ENCODE measurements at places on chromosomes 5 and 9.

- no peak for DNase-seq
These were observed 76.6 kb upstream of the PAM start for GRCh38 chr5:102678267-102679058.

DNA sequence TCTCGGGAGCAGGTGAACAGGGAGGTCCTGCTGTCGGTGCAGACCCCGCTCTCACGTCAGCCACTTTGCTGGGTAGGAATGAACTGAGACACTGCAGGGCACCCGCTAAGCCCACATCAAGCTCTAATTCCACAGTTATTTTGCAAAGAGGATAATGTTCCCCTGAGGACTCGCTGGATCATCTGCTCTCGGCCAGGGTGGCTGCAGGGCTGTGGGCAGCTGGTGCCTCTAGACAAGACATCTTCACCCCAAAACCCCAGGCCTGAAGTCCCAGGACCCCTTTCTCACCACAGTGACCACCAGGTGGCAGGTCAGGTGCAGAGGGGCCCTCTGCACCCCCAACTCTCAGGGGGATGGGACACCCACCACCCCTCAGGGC, 135.1 kb upstream of the PPP1R26 start:
- no peak for DNase-seq

DNA sequence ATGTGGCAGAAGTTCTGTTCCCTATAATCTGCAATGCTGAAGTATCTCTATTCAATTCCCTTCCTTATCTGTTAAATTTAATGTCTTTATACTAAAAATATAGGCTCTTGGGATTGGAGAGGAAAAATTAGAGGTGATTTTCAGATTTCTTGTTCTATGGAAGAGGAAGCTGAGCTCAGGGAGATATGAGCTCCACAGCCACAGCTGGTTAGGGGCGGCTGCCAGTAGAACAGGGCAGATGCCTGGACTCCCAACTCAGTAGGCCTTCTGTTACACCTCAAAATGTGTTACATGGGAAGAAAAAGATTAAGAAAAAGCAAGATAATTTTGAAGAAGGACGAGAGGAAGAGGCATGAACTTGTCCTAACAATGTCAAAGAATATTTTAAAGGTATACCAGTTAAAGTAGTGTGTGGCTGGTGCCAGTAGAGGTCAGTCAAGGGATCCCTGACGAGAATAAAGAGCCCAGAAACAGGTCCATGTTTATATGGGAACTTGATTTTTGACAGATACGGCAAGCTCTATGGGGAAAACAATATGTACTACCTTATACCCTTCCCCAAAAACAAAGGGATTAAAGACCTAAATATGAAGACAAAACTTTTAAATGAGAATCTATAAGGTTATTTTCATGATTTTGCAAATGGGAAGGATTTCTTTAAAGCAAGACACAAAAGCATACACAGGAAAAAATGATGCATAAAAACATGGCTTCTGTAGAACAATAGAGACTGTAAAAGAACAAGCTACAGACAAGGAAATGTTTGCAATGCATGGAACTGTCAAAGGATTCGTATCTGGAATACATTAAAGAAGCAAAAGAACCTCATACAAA, 28.7 kb downstream of the DNAJC21 start:
- DNase-seq: no peak

GRCh38 chr9:69168709-69169217, 5.3 kb upstream of the TJP2 start:
- no peak for DNase-seq

DNA sequence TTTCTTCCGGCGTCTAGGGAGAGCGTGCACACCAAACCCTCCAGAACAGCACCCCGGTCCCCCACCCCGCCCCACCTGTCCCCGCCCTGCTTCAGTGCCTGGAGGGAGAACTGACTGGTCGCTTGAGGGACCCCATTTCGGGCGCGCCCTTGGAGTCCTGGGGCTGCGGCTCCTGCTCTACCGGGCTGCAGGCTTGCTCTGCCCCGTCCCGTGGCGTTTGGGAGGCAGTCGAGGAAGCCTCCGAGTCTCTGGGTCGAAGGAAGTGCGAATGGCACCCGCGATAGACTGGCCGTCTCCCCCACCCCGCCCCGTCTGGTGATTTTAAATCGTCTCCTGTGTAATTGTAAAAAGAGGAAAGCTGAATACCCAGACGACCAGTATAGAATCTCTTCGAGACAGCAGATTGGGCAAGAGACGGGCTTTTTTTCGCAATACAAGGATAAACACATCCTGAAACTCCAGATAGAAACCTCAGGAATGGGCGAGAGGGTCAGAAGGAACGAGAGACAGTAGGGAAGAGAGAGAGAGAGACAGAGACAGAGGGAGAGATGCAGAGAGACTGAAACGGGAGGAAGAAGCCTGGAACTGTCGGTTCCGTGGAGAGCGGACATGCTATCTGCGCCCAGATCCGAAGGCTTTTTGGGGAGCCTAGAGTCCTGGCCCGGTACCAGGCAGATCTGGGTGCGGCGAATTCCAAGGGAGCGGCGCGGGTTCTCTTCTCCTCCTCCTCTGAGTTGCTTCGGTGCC, 9.9 kb downstream of the PRDM6 start:
- DNase-seq: no peak

GRCh38 chr9:112111461-112111860, 63.6 kb downstream of the SUSD1 start:
- DNase-seq: no peak

DNA sequence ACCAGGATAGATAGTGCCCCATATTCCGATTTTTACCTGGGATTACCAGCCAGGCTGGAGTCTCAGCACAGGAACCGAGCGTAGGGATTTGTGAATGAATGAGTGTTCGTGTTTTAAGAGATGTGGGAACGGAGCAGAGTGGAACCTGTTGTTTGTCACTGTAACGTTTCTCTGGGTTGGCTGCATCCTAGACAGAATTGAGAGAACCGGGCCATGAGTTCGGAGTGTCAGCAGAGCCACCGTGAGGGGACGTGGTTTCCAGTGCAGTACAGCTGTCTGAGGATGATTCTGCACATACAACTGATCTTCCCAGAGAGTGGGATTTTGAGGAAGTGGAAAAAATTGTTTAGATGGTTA, 1.2 kb downstream of the PDE8B start:
- no peak for DNase-seq

DNA sequence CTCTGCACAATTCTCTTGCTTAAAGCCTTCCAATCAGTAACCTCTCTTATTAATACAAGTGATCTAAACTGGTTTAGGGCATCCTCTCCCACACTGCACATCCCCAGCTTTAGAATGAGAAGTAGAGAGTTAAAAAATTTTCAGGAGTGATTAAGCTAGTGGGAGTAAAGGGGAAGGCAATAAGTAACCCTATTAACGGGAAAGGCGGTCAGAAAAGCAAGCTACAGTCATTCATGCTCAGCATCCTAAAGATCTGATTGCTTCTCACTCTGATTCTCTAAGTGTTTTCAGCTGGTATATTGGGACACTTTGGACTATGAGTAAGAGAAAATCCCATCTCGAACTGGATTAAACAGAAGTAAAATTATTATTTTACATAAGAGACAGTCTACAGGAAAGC, 15.8 kb downstream of the CDH6 start:
- DNase-seq: no peak

GRCh38 chr5:159638954-159639559, 277.2 kb upstream of the ADRA1B start:
- no peak for DNase-seq

GRCh38 chr9:13446938-13447842, 167.7 kb upstream of the MPDZ start:
- DNase-seq: no peak

Data from iPS DF 6.9 (cell line).